Gastroesophageal sphincter (tissue), 4 donors: ENCODE measurements at places on chromosomes 5 and 9.

DNA sequence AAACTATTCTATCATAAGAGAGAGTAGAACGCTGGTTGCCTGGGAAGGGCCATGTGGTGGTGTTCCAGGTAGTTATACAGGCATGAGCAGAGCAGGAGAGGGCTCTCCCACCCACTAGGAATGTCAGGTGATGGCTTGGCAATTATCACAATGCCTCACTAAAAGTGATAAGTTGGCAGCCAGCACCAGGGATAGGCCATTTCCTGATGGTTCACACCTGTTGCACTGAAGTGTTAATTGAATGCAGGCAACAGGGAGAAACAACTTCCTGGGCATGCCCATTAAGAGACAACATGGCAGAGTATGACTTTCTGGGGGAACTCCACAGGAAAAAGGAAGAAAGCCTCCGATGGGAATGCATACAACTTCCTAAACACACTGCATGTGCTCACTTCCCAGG lies 593.2 kb downstream of the ELAVL2 start:
- no peak for ATAC-seq

DNA sequence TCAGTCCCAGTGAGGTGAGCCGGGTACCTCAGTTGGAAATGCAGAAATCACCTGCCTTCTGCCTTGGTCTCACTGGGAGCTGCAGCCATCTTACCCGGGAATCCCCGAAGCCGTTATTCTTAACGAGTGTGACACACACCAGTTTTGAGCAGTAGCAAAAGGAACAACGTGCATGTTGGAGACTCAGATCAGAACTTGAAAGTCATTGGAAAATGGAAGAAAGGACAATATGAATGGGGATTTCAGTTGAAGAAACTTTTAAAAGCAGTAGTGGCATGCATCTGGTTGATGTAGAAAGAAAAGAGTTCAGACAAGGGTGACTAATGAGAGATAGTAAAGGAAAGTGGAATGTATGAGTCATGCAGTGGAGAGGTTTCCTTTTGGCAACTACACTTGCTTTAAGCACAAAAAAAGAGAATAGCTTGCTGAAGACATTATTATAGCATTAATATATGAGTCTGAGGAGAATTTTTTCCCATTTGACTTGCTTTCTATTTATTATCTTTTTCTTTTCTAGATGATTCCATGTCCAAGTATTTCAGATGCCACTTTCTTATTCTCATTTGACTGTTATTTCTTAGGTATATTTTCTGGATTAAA lies 44.4 kb upstream of the ANKDD1B start:
- ATAC-seq: peak; percentile 91

DNA sequence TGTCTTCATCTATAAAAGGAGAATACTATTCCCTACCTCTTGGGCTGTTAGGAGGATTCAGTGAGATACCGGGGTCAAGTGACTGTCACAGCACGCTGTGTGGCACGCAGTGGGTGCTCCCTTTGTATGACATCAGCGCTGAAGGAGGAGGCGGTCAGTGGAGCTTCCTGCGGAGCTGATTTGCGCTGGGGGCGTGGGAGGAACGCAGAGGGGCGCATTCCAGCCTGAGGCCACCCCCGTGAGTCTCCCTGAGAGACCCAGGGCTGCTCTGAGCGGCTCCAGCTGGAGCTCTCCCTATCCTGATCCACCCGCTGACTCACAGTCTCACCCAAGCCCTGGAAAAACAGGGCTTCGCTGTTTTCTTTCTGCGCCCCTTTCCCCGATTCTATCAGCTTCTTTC lies 24.3 kb upstream of the NEURL1B start:
- peak; percentile 88 for ATAC-seq

DNA sequence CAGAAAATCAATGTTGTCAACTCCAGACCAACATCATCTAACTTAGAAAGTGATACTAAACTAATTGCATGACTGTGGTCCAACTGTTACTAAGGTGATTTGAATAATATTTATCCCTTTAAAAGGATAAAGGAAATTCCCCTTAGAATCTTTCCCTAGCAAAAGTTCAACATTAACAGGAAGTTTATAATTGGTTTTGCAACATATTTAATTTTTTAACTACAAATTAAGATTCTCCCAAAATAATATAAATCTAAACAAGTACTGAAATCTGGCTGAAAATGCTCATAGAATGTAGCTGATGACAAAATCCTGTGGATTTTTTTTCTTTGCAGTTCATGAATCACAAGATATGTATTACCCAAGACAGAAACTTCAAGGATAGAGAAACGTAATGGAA lies 151.4 kb downstream of the LPAR1 start:
- ATAC-seq: no peak

GRCh38 chr5:123369371-123369968 lies 53.7 kb downstream of the CEP120 start:
- no peak for ATAC-seq

- no peak for ATAC-seq
Observed at GRCh38 chr5:143826951-143827444, 15.0 kb downstream of the HMHB1 start.
